ENCODE measurements at places on chromosomes 2 and 18.

DNA sequence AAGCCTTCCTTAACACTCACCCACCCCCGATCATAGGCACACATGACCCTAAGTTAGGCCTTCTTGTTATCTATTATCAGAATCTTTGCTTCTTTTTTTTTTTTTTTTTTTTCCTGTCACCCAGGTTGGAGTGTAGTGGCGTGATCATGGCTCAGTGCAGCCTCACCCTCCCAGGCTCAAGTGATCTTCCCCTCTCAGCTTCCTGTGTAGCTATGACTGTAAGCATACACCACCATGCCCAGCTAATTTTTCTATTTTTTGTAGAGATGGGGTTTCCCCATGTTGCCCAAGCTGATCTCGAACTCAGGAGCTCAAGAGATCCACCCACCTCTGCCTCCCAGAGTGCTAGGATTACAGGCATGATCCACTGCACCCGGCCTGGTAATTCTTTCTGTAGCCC lies 328.7 kb downstream of the NR4A2 start:
- peak; percentile 41 for ATAC-seq

- ATAC-seq: no peak
Observed at GRCh38 chr2:71672826-71673795, 219.8 kb downstream of the DYSF start.

- peak; percentile 34 for ATAC-seq
Observed at GRCh38 chr18:23401400-23402347, 51.4 kb upstream of the RIOK3 start.

GRCh38 chr18:24043403-24043802 lies 28.8 kb downstream of the TTC39C start:
- no peak for ATAC-seq

DNA sequence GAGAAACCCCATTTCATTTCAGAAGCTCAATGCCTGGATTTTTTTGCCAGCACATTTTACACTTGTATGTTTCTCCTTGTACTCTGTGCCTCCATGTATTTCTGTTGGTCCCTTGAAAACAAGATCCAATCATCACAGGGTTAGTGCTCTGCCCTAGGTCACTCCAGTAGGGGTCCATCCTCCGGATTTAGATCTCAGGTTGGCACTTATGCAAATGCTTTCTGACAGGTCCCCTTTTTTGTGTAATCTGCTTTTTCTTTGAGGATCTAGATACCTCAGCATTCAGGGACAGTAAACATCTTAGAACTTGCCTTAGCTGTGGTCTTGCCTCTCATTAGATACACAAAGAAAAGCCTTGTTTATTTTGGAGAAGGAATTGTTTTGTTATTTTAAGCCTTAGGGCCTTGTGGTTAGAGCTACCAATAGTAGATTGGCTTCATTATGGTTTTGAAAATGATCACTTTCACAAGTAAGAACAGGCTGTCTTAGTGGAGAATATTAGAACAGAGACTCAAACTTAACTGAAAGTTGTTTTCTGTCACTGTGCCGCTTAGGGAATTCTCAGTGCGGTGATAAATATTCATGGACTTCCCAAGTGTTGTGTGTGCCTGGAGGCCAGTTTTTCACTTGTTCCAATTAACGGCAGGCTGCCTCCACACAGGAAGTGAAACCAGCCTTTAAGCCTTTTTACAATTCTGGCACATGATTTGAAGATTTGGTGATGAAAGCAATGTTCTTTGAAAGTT lies 7.8 kb downstream of the MERTK start:
- ATAC-seq: no peak

DNA sequence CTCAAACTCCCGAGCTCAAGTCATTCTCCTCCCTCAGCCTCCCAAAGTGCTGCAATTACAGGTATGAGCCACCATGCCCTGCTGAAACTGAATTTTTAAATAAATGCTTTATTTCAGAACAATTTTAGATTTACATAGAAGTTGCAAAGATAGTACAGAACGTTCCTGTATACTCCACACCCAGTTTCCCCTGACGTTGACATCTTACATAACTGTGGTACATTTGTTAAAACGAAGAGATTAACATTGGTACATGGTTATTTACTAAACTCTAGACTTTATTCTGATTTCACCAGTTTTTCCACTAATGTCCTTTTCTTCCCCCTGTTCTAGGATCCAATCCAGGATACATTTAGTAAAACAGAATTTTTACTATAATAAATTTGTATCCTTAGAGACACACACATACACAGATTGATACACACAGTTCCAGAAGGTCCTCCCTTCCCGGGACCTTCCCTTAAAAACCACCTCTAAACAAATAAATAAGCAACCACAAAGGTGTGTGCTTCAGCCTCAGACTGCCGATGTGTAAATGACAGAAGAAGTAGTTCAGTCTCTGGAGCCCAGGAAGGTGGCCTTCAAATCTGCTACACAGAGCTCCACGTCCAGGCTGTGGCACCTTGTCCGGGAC lies 6.9 kb downstream of the NEU2 start:
- ATAC-seq: no peak

GRCh38 chr2:40363231-40363630 lies 88.7 kb downstream of the SLC8A1 start:
- no peak for ATAC-seq

- ATAC-seq: no peak
Observed at GRCh38 chr2:38269421-38269820, 107.7 kb downstream of the ATL2 start.

DNA sequence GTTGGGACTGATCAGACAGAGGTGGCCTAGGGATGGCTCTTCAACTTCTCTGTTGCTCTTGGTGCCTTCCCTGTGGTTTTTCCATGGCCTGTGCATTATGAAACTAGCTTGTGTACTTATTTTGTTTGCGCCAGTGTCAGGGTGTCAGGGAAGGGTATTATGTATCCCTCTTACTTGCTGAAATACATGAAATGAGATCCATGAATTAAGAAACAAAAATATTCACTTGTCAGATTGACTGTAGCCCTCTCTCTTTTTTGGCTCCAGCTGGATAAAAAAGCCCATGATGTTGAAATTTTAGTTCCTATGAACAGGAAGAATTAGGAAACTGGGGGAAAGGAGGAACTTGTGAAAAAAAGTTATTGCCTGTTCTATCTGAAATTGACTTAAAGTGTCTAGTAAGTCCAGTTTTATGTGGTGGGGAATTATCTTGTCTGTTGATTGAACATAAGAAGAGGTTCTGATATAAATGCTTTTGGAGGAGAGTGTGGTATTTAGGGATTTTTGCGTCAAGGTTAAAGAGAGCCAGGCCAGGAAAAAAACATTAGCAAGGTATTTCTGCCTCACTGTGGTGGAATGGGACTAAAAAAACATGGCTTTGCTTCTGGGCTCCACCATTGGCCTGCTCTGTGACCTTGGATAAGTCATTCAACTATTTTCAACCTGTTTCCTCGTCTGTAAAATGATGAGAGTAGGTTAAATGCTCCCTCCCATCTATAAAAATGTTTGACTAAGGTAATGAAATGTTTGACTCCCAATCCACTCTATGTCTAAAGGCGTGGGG lies 12.0 kb downstream of the UGP2 start:
- no peak for ATAC-seq

DNA sequence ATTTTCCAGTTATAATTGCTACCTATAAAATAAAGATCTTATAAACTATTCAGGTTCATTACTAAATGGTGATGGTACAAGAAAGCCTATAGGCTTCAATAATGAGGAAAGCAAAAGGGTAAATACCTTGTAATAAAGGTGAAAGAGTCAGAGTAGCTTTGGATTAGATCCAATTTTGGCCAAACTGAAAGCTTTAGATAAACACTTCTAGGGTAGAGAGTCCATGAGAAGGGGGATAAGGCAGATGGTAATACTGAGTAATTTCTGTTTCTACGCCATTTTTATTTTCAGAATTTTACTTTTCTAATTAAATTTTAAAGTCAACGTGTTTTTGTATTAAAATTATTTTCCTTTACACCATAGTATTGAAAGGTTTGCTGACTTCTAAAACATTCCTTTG lies 9.4 kb downstream of the CASP8 start:
- ATAC-seq: no peak

- ATAC-seq: no peak
Observed at GRCh38 chr2:20092226-20092900, 40.9 kb upstream of the LAPTM4A start.

DNA sequence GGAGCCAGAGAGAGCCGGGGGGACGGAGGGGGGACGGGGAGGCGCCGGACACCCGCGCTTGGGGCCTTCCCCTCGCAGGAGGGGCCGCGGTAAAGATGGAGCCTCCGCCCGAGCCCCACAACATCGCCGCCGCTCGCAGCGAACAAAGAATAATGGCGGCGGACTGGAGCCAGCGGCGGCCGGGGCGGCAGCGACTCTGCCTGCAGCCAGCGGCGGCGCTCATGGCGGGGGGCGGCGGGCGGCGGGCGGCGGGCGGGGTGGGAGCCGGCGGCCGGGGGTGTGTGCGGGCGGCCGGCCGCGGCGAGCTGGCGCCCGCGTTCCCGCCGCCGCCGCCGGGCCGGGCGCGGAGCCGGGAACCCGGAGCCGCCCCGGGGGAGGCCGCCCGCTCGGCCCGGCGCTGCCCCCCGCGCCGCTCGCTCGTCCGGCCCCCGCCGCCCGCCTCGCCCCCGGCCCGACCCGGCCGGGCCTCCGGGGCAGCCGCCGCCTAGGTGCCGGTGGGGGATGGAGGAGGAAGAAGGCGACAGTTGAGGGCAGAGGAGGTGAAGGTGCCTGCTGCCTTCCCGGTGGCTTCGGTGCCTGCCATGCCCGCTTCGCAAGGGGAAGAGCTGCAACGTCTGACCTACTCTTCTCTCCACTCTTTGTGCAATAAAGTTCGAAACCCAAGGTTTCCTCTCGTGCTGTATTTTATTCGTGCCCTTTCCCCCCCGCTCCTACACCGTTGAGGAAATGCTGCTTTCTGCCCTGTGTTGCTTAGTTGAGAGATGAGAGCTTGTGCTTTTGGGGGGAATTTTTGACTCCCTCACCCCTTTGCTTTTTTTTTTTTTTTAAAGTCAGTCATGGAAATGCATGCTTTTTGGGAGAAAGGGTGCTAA lies 634 bp downstream of the CREB1 start:
- no peak for ATAC-seq

GRCh38 chr2:112794131-112794733 lies 9.9 kb upstream of the IL1A start:
- peak; percentile 87 for ATAC-seq

GRCh38 chr2:74849228-74849892 lies 15.4 kb downstream of the HK2 start:
- peak; percentile 19 for ATAC-seq

DNA sequence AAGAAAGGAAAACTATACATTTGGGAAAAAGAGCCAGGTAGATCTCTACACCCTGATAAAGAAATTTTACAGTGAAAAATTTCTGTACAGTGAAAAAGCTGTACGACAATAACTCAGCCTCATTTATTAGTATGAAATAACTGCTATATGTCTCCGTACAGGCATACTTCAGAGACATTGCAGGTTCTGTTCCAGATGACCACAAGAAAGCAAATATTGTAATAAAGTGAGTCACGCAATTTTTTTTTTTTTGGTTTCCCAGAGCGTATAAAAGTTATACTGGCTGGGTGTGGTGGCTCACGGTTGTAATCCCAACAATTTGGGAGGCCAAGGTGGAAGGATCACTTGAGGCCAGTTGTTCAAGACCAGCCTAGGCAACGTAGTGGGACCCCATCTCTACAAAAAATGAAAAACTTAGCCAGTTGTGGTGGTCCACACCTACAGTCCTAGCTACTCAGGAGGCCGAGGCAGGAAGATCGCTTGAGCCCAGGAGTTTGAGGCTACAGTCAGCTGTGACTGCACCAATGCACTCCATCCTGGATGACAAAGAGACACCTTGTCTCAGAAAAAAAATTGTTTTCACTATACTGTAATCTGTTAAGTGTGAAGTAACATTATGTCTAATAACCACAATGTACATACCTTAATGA lies 28.2 kb upstream of the AMMECR1L start:
- no peak for ATAC-seq

DNA sequence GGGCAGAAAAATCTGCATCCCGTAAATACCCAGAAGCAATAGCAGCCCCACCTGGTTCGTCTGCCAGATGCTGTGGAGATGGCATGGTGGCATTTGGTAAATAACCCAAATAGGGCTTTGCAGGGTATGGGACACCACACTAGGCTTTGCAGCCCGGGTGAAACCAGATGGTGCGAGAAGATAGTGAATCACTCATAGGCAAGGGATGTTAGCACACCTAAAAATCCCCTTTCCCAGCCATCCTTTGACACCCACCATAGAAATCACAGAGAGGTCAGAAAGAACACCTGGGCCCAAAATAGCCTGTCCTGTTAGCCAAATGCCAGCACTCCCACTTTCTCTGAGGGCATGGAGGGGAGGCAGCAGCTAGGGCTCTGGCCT lies 47.6 kb downstream of the BCL11A start:
- ATAC-seq: no peak

- no peak for ATAC-seq
Observed at GRCh38 chr18:48983793-48984437, 33.1 kb upstream of the SMAD7 start.

GRCh38 chr2:51795248-51795888 lies 763.4 kb upstream of the NRXN1 start:
- ATAC-seq: no peak

- no peak for ATAC-seq
Observed at GRCh38 chr2:165950438-165950837, 3.1 kb downstream of the TTC21B start.

DNA sequence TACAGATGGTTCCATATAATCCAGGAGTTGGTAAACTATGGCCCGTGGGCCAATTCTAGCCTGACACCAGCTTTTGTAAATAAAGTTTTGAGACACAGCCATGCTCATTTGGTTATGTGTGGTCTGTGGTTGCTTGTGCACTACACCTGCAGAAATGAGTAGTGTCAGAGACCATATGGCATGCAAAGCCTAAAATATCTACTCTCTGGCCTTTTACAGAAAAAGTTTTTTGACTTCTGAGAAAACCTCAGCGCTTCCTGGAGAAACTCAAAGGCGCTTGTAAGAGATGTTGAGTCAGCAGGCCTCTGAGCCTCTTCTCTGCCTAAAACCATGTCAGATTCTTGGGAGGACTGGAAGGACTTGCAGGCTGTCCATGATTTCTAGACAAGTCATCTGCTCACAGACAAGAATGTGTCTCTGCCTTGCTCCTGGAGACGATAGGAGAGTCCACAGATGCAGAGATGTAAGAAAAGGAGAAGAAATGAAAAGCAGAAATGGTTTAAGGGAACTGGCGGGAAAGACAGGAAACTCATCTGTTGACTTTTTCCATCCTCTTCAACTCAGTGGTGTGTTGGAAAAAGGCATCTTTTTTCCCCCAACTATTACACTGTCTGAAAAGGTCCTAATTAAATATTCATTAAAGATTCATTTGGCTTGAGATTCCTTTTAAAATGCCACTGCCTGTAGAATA lies 5.2 kb downstream of the TTC39C start:
- no peak for ATAC-seq
